CD4-positive, alpha-beta T cell treated with Interleukin-2 at 100 ng/mL for 4 hours (primary cell): ENCODE measurements at places on chromosomes 5 and 9.
A peak's percentile ranks its signal among the peaks of the same experiment; 100 is the strongest.

GRCh38 chr9:98778251-98778650 lies 18.1 kb downstream of the ANKS6 start:
- no peak for DNase-seq

DNA sequence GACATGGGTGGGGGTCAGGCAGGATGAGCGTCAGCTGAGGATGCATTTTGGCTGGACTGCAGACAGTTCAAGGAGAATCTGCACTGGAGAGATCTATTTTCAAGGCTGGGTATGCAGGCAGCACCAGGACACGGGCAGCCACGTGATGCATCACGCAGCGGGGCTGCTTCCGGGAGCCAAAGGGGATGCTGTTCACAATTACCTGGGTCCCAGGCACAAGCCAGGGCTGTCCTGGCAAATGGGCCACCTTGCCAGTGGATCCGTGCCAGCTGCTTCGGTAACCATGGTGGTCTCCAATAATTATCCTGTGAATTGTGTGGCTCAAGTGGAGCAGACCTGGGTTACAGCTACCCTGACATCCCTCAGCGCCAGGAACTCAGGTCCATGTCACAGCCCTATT lies 17.5 kb downstream of the DBH start:
- DNase-seq: no peak

DNA sequence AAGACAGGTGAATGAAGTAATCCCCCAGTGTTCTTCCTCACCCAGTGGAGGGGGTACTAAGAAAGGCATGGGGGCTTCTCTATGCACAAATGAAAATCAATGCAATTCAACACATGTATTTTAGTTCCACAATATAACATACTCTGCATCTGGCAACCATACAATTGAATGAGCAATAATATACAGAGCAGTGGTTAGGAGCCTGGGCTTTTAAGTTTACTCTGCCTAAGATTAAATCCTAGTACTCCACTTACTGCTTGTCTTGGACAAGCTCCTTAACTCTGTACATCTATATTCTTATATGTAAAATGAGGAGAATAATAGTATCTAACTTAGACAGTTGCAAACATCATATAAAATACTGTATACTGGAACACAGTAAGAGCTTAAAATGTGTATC lies 195.4 kb upstream of the TRIM32 start:
- DNase-seq: no peak

DNA sequence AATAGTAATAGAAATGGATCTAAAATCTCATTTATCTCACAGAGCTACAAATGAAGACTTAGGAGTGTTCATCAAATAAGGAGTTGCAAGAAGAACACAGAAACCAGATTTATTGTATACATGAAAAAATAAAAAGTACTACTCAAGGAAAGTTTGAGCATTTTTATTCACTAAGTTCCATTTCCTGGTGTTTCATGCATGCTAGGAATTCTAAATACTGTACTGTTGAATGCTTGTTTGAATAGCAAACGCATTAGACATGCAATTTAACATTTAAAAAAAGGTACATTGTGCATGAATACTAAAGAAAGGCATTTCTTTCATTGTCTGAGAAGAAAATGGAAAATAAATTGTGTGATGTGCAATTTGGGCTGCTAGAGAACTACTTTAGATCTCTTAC lies 52.1 kb downstream of the C6 start:
- no peak for DNase-seq

- no peak for DNase-seq
These were observed 46.0 kb upstream of the FREM1 start for GRCh38 chr9:14956208-14956607.

GRCh38 chr5:7074176-7074575 lies 321.8 kb upstream of the ADCY2 start:
- DNase-seq: no peak

GRCh38 chr9:90025816-90026215 lies 421.0 kb downstream of the GADD45G start:
- DNase-seq: no peak

DNA sequence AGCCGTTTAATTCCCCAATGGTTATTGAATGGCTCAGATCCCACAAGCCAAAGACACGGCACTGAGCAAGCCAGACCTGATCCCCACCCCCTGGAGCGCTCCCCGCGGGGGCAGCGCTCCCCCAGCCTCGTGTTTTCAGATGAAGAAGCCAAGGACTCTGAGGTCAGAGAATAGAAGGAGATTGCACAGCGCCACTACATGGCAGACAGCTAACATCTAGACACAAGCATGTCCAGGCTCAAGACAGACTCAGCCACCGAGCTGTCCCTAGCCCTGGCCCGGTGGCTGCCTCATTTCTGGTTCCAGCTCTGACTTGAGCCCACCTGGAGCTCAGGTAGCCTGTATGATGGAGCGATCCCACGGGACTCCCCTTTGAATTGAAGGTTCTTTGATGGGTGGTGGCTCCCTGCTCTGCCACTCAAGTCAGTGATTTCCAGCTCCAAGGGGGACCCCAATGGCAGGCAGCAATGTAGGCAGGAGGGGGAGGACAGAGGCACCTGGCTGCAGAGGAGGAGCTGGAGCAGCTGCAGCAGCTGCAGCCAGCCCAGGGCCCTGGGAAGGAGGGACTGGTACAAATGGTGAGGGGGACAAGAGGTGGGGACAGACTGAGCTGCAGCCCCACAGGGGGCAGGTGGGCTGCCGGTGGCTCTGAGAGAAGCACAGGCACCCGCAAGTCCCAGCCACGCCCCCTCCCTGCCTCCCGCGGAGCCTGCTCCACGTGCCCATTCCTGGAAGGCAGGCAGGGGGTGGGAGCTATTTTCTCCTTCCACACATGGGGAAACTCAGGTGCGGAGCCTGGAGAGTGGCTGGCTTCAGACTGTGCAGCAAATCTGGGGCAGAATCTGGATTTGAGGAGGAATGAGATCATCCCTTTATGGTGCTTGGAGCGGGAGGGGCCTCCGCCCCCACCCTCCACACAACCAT lies 40.2 kb downstream of the NTNG2 start:
- DNase-seq: no peak

DNA sequence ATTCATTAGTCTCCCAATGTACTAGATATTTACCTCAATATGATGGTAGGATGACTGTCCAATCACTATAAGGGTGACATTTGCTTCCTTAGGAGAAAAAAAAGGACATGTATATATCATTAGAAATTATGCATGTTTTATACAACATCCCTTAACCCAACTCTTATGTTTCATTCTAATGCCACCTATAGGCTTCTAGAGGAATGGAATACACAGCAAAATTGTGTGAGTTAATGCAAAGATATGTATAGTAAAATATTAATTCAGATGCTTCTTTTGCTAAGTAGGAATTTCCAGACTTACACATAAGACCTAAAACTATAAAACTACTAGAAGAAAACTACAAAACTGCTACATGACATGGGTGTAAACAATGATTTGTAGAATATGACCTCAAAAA lies 3.5 kb downstream of the PRXL2C start:
- DNase-seq: peak; percentile 20

DNA sequence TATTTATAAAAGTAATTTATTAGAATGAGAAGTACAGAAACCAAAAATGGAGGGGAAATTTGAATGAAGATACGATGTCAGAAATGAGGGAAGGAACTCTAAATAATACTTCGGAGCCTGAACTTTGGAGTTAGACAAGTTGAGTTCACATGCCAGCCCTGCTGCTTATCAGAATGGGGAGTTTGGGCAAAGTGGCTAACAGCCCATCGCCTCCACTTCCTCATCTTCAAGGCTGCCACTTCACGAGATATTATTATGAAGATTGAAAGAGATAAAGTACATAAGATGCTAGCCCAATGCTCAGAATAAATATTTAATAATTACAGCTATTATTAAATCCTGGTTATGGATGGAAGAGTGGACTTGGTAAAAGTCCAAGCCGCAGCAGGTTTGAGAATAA lies 56.2 kb upstream of the ABCA1 start:
- DNase-seq: no peak

- DNase-seq: no peak
These were observed 17.1 kb downstream of the STRBP start for GRCh38 chr9:123251324-123251723.
